ENCODE measurements at places on chromosomes 3 and 15.
A peak's percentile ranks its signal among the peaks of the same experiment; 100 is the strongest.

DNA sequence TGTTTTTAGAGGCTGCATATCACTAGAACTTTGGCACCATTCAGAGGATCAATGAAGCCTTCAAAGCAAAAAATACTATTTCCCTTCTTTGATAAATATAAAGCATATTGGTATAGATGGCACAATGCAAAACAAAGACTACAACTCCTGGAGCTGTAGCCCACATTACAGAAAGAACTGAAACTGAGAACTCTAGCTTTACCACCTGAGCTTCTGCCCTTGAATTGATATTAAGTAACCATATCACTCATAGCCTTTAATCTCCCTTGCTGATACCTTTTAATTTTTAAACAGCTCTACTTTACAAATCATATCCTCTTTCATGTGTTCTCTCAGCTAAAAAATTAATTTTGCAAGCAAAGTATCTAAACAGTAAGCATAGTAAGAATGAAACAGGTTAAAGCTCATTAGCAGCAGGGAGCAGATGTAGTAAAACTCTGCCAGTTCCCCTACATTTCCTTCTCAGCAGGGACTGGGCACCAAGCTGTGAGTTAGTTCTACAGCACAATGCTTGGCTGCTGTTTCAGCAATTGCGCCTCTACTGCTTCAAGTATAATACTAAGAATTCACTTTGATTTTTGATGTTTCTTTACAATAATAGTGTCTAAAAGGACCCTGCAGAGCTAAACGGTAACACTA, 97.9 kb upstream of the NANOGP8 start:
- DNase-seq = no peak

DNA sequence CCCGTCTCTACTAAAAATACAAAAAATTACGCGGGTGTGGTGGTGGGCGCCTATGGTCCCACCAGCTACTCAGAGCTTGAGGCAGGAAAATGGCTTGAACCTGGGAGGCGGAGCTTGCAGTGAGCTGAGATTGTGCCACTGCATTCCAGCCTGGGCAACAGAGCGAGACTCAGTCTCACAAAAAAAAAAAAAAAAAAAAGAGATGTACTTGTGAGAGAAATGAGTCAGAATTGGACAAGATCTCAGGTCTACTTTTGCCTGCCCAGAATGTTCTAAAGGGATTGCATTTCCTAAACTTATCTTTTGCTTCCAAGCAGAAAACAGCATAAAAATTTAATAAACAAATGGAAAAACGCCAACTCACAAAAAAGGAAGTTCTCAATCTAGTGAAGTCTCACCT, 167.5 kb downstream of the NR2F2 start:
- DNase-seq = no peak

GRCh38 chr3:48686538-48687219, 964 bp upstream of the NCKIPSD start:
- no peak for DNase-seq

DNA sequence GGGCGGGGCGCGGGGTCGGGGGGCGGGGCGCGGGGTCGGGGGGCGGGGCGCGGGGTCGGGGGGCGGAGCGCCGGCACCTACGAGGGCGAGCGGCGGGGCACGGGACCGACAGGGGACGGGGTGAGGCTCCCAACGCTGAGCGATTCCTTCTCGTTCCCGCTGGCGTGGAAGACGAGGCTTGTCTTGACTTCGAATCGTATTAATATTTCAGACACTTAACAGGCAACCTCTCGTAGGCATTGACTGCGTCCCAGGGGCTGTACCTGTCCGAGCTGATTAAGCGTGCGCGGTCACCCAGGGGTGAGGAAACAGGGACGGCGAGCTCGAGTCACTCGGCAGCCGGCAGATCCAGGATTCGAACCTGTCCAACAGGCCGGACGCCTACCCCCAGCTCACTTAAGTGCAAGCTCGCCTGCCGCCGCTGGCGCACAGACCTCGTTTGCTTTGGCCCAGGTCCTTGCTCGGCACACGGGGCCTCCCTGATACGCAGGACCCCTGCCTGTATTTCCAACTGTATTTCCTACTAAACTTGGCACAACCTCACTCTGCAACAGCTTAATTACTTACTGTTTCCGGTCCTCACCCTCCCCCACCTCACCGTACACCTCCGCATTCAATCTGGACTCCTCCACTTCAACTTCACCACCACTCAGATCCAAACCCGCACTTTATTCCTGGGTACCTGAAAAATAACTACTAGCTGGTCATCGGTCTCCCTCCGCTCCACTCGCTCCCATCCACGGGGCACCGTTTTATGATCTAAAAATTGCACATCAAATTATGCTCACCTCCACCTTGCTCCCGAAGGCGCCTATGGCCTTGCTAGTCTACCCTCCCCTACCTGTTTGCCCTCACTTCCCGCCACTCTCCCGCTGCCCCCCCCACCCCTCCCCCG, 722 bp upstream of the ZXDC start:
- no peak for DNase-seq

DNA sequence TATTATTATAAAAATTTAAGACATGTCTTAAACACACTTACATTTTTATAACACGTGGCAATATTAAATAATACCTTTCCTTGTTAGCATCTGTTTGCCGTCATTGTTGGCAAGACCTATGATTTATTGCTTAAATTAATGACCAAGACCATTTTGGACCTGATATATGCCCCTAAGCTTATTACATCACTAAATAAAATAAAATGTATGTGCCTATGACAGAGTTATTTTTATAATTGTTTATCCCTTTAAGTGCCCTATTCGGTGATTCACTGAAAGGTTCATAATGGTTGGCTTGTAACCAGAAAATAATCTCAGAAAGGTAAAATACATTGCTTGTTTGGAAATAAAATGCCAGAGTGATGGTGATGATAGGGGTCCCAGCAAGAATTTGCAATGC, 17.5 kb downstream of the CDIN1 start:
- DNase-seq = no peak

DNA sequence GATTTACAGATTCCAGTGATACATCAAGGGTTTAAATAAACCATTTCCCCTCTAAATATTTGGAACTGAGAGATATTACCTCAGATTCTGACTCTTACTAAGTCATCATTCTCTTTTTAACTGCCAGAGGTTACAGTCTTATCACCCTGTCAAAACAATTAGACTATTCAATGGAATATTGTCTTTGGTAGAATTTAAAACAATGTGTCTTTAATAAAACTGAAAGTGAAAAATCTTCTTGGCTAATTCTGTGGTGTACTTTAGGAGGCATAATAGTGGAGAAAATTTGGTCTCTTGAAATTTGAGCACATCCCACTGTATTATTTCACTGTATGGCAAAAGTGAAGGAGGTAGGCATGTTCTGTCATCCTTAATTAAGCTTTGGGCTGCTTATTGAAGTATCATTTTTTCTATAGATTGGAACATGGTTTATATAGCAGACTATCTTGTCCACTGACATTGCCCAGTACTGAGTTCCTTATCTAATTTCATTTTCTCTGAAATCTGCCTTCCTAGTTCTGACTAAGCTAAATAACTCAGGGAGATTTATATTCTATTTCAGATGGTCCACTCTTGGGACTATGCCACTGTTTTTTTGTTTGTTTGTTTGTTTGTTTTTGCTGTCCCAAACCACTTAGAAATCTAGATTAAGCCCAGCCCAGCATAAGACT, 48.0 kb upstream of the UTS2B start:
- DNase-seq = no peak

- DNase-seq = no peak
These were observed 90.0 kb downstream of the ANKRD28 start for GRCh38 chr3:15707779-15708178.

DNA sequence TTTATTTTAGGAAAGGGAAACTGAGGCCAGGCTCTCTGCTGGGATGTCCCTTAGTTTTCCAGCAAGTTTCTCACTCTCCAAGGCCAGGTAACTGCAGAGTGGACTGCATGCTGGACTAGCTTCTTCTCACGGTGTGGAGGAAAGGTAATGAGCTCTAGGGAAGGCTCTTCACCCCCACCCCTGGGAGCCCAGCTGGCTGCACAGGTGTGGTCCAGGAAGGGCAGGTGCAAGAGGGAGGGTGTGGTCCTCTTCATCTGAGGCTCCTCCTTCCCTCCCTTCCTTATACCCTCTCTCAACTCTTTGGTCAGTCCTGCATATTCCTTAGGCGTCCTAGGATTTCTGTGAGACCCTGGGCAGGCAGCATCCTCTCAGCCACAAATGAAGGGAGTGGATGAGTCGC, 33.9 kb downstream of the RNU5B-1 start:
- no peak for DNase-seq

DNA sequence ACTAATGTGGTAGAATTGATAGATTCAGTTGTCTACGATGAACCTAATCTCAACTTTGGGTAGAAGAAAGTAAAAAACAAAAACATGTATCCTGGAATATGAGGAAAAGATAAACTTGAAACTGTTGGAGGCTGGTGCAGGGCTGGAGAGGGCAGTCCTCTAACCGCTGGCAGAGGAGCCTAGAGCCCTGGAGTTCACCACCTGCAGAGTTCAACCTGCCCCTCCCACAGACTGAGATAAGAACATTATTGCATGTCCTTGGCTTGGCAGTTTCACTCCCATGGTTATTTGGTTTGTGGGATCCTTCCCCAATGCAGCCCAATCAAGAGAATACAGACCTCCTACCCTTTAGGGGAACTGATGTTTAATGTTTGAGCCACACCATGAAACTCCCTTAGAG, 53.2 kb upstream of the GATM start:
- no peak for DNase-seq

DNA sequence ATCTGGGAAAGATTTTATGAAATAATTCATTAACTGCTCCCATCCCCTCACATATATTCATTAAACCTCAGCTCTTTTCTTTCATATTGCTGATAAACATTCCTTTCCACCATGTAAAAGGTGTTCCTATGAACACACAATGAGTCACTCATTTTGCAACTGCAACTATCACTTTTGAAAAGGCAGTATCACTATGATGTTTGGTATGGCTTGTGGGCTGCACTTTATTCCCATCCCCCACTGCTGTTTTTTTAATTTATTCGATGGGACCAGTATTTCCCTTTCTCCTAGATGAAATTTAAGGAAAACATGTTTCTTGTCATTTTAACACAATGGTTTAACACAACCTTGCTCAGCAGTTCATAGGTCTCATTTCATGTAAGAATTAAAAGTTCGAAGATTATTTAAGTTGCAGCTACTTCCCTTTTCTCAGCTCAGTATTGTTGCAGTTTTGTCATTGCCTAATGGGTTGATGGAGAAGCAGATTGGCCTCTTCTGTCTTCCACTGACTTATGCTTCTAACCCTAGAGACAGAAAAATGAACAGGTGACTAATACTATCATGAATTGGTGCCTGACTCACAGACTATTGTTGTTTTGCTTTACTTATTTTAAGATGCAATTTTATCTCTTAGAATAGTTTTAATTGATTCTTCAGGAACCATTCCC, 280.3 kb downstream of the ZPLD1 start:
- no peak for DNase-seq

GRCh38 chr15:52683580-52683979, 4.4 kb upstream of the ATOSA start:
- DNase-seq = peak; percentile 29
